Bronchial epithelial cell (primary cell): ENCODE measurements at places on chromosomes 1 and 21. TPM values are rescaled to one million over a fixed set of nuclear protein-coding genes. Genes with fewer than 3 reads are reported as not detected.

The ELF3 gene
- 66.1 and 105 TPM in 2 replicates for total RNA-seq

The DUSP10 gene
- total RNA-seq: 9.9 and 36.6 TPM in 2 replicates

The PM20D1 gene
- total RNA-seq: not detected in 2 replicates

The MR1 gene
- total RNA-seq: 14.7 and 23.8 TPM in 2 replicates

DNA sequence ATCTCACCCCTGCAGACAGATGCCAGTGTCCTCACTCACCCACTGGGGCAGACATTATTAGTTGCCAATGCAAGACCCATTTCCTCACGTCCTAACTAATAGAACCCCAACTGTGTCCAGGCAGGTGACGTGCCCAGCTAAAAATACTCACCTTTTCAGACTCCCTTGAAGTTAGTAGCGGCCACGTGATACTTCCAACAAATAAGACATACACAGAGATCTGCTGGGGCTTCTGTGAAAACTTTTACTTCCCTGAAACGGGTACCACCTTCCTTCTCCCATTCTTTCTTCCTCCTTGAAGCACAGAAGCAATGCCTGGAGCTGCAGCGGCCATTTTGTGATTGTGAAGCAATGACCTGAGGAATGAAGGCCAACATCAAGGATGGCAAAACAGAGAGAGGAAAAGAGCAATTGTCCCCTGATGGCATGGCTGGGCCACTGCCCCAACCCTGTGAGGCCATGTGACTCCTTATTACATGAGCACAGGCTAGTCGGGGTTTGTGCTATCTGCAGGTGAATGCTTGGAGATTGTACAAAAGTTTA, 74.4 kb upstream of the TMPRSS2 start:
- DNase-seq: no peak

DNA sequence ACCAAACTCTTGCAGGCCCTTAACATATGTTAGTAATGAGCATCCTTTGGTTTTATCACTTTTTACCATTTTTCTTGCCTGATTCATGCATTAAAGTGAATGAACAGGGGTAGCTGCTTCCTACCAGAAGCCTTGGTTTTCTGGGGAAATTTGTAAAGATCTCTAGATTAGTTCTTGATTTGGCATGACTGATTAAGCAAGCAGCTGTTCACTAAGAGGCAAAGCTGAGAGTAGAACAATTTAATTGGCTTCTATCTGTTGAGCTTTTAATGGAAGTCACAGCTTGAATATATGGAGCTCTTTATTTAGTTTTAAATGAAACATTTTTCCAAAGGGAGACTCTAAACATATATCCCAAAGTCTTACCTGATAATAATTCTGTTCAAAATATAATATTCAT, 23.6 kb downstream of the TLCD4 start:
- DNase-seq: no peak

- DNase-seq: no peak
Observed at GRCh38 chr1:218135371-218135770, 149.7 kb upstream of the RRP15 start.

DNA sequence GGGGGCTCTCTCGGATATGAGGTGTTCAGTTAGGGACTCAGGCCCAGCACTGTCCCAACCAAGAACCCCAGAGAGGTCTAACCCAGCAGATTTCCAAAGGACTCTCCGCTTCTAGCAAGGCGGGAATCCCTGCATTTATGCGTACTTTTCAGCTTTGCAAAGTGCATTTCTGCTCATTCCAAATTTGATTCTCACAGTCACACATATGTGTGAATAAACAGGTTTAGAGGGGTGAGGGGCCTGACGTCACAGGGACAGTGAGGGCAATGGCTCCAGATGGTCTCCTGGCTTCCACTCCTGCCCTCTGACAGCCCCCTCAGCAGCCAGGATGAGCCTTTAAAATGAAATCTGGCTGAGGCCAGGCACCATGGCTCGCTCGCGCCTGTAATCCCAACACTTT, 921 bp upstream of the ECE1 start:
- DNase-seq: no peak

DNA sequence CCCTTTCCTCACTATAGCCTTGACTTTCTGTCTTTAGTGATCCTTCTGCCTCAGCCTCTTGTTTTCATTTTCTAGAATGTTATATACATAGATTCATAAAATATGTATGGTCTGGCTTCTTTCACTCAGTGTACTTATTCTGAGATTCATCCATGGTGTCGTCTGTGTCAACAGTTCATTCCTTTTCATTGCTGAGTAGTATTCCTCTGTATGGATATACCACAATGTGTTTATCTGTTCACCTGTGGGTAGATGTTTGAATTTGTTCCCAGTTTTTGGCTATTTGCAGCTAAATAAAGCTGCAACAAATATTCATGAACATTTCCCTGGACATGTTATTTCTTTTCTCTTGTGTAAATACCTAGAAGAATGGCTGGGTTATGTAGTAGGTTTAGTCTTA, 131.8 kb downstream of the PCNX2 start:
- DNase-seq: no peak

DNA sequence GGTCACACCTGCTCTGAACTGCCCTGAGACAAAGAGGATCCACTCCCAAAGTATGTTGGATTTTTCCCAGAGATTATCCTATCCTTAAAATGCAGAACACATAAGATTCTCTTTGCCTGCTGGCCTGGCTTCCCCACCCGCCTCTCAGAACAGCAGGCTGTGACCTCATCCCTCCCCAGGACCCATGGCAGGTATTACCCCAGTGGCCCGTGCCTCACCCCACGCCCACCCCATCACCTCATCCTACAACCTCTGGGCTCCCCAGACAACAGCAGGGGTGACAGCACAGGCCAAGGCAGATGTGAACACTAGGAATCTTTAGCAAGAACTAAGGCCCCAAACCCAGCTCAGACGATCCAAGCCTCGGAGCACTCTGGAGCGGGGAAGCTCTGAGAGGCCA, 35.1 kb upstream of the S100A7 start:
- DNase-seq: no peak

- no peak for DNase-seq
Observed at GRCh38 chr1:93533677-93534076, 85.8 kb downstream of the FNBP1L start.

DNA sequence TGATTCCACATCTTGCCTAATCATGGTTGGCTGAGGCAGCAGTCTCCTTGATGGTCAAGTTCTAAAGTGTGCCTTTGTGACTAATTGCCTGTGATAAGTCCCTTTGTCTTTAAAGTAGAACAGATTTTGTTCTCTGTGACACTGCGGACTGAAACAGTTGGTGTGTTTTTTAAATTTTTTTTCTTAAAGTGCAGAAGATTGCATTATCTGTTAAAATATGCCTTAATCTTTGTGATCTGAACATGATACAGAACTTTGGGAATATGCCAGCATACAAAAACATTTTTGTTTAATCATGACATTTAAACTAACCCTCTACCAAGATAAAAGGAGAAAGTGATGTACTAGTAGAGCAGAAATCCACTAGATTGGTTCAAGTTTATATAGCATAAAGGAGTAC, 1260.6 kb upstream of the ADGRL2 start:
- DNase-seq: no peak

- DNase-seq: no peak
Observed at GRCh38 chr1:162881590-162881989, 20.6 kb upstream of the CCDC190 start.

- DNase-seq: no peak
Observed at GRCh38 chr1:111099289-111099688, 40.6 kb downstream of the DRAM2 start.
